ENCODE measurements at places on chromosomes 11 and 22. TPM values are rescaled to one million over a fixed set of nuclear protein-coding genes. Genes with fewer than 3 reads are reported as not detected.

The CSF2RB gene
- polyA plus RNA-seq, result 4.0 TPM

The ZNF74 gene
- polyA plus RNA-seq, result 4.1 TPM

The STK33 gene
- polyA plus RNA-seq, result 101 TPM

The NCAPH2 gene
- 67.4 TPM for polyA plus RNA-seq

The CASP5 gene
- polyA plus RNA-seq, result 0.37 TPM

The EHF gene
- 3.5 TPM for polyA plus RNA-seq

The MS4A4A gene
- 11.4 TPM for polyA plus RNA-seq

The TRIM51 gene
- 0.20 TPM for polyA plus RNA-seq

The SCUBE2 gene
- 10.5 TPM for polyA plus RNA-seq

The HSPB2 gene
- polyA plus RNA-seq, result 6.0 TPM

The MMP27 gene
- polyA plus RNA-seq, result not detected

The KCNJ11 gene
- polyA plus RNA-seq, result 1.7 TPM

The APBB1 gene
- polyA plus RNA-seq, result 43.7 TPM

The ROBO4 gene
- polyA plus RNA-seq, result 7.0 TPM

The CD6 gene
- 3.1 TPM for polyA plus RNA-seq

The TENM4 gene
- 10.6 TPM for polyA plus RNA-seq

The OR52H1 gene
- polyA plus RNA-seq, result not detected

All from testis (tissue), 5 donors.